ENCODE measurements at places on chromosomes 7 and 10.

GRCh38 chr7:106176414-106177299 lies 64.5 kb upstream of the SYPL1 start:
- peak; percentile 91 for DNase-seq

DNA sequence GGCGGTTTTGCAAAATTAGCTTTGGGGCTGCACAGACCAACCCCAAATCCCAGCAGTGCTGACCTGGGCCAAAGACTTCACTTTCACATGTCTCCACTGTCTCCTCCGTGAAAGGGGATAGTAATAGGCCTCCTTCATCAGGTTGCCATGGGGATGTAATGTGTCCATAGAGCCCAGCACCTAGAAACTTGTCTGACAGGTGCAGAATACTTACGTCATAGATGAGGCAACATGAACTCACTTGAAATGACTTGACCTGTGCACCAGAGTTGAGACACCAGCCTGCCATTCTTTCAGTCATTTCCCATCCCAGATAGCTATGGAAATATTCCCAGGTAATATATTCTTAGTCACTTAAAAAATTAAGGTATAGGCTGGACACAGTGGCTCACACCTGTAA lies 94.2 kb downstream of the INSYN2A start:
- DNase-seq: no peak

- DNase-seq: no peak
Observed at GRCh38 chr10:104371753-104372152, 18.1 kb downstream of the CFAP58 start.

- no peak for DNase-seq
Observed at GRCh38 chr7:155743177-155743576, 69.1 kb downstream of the SHH start.

DNA sequence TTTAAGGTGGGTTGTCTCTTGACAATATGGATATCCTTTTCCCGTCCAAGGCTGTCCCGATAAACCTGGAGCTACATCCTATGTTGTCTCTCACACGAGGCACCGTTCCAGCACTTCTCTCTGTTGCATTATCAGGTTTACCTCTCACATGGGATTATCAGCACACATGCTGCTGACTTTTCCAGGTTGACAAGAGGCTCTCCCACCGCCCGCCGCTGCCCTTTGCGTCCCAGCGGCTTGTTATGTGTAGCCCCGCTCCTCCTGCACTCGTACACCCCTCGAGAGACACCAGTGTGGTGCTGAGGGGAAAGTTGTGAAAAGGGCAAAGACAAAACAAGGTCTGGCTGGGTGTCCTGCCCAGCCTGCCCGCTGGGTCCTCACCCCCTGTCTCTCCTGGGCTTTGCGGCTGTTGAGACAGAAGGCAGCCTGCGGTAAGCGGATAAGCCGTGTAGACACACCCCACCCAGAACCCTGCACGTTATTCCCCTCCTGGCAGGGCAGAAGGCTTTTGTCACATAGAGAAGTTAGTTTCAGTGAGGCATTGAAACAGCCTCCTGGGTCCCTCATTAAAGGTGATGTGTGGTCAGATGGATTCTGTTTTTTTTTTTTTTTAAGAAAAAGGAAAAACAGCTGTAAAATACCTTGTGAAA lies 38.7 kb downstream of the UBE3C start:
- DNase-seq: no peak

DNA sequence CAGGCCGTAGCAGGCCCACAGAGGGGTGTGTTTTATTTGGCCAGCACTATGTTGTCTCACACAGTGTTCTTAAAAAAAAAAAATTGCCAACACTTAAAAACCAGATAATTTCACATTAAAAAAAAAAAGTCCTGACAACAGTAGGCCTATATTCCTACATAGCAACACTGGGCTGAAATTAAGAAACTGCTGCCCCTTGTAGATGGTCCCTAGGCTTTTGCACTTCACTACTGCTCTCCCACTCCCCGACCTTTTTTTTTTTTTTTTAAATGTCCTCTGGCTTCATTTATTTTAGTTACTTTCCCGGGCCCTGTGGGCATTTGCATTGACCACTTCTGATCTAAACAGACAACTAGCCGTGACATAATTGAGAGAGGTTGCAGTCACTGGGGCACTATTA lies 36.0 kb downstream of the SPAG6 start:
- no peak for DNase-seq

DNA sequence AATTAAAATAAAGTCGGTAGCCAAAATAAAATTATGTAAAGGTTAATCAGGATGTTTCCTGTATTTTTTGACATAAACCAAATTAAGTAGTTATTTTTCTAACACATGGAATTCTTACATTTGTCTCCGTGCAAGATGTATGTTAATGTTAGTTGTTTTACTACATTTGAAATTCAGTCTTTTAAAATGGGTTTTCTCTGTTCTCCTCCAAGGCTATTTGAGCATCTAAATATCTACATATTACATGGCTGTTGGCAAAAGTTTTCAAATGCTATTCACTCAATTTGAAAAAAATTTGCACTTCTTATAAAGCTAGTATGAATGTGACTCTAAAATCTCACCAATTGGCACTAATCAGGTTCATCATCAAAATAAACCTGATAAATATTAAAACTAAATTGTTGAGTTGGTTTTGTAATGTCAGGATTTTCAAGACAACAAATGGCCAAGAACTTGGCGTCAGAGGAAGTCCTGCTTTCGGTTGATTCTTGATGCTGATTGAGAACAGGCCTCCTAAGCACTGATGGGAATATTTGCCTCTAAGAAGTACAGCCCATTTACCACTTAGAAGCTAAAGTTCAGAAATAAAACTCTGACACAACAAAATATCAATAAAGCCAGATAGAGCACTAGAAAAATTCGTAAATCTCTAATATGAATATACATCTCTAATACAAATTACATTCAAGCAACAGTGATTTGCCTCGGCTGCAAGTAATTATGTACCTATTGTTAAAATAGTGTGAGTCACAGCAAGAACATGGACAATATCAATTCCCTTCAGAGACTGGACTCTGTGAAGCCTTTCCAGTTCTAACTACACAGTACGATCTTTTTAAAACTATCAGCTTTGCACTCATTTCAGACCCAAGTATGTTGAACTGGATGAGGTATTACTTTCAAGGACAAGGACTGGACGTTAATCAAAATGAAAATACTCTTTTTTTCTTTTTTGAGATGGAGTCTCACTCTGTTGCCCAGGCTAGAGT lies 733.1 kb upstream of the C7orf33 start:
- DNase-seq: no peak

- DNase-seq: no peak
Observed at GRCh38 chr7:111639934-111640333, 77.6 kb upstream of the IMMP2L start.

- peak; percentile 90 for DNase-seq
Observed at GRCh38 chr10:5977471-5978229, at the start of gene IL15RA. Gene IL15RA, minus strand, starts transcription at chr10:5977543. Its CDS starts 51 bp downstream, at chr10:5977492.

GRCh38 chr7:97025983-97026714 lies 1.5 kb upstream of the DLX5 start:
- DNase-seq: no peak

DNA sequence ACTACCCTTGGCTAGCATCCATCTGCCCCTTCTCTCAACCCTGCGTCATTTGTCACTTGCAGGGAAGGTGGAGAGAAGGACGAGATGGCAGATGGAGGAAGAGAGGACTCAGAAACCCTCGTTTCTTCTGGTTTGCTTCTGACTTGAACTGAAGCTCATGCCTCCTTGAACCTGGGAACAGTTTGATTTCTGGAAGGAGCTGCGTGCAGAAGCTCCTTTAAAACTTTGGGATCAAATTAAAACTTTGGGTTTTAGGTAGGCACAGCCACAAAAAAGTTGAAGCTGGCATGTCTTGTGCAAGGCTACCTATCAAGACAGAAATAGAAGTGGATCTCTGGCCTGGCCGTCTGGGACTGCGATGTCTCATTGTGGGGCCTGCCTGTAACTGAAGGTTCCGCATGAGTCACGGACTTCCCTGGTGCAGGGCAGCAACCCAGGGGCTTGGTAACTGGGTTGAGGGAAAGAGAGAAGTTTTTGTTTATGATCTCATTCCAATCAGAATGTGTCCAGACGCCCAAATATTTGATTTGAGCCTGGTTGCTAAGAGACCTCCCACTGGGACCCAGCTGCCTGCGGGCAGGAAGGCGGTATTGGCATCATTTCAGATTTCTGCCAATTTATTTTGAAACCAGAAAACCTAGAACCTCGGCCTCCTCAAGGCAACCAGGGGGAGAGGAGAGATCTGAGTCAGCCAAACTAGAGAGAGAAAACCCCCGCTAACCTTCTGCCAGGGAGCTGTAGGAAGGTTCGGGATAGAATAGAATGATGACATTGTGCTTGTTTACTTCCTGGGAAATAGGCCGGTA lies 15.8 kb upstream of the CAMK1D start:
- peak; percentile 48 for DNase-seq

- DNase-seq: no peak
Observed at GRCh38 chr10:87547734-87548311, 43.1 kb downstream of the MINPP1 start.

GRCh38 chr7:140050100-140050499 lies 12.7 kb downstream of the PARP12 start:
- no peak for DNase-seq

DNA sequence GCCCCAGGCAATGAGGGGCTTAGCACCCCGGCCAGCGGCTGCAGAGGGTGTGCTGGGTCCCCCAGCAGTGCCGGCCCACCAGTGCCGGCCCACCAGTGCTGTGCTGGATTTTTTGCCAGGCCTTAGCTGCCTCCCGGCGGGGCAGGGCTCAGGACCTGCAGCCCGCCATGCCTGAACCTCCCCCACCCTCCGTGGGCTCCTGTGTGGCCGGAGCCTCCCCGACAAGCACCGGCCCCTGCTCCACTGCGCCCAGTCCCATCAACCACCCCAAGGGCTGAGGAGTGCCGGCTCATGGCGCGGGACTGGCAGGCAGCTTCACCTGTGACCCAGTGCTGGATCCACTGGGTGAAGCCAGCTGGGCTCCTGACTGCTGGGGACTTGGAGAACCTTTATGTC lies 3.5 kb upstream of the ACSL5 start:
- peak; percentile 42 for DNase-seq

DNA sequence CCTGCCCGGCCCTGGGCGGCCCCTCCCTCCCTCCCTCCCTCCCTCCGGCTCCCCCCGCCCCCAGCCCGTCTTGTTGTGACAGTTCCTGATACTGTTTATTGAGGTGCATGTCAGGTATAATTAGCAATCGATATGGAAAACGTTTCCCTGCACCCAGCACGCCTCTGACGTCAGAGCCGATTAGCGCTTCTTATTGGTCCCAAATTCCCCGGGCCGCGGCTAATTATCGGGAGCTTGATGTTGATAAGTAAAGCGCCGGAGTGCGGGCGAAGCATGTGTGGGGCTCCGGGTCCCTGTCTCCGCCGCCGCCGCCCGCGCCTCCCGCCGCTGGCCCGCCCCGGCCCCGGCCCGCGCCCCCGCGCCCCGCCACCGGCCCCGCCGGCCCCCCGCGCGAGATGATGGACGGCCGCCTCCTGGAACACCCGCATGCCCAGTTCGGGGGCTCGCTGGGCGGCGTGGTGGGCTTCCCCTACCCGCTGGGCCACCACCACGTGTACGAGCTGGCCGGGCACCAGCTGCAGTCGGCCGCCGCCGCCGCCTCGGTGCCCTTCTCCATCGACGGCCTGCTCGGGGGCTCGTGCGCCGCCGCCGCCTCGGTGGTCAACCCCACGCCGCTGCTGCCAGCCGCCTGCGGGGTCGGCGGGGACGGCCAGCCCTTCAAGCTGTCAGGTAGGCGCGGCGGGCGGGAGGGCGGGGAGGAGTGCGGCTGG lies at the start of gene UNCX:
Gene UNCX, plus strand, starts transcription at position 250 of the 710 bp plus-strand sequence. Its CDS starts 146 bp downstream, at position 396.
- no peak for DNase-seq

DNA sequence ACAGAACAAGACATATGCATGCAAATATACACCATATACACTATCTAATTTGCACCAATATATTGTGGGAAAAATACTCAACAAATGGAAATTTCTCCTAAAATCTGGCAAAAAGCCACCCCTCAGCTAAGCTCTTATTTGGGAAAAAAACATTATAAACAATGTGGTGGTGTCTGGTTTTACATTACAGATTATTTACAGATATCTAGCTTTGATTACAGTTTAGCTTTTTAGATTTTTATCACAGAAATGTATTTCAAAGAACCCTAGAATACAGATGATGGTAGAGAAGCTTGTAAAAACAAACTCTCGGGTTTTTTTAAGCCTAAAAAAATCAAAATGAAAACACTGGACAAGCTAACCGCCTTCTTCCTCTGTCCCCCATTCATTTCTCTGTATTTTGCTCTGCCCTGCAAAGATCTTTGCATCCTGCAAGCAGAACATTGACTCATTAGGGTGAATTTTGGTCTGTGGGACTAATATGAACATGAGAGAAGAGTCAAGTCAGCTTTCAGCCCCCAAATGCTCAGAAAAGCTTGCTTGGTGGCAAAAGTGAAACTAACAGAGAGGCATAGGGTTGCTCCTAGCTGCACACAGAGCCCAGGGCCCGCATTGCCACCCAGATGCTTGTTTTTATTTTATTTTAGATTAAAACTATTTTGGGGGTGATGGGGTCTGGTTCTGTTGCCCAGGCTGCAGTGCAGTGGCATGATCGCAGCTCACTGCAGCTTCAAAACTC lies 88.8 kb upstream of the LYZL1 start:
- no peak for DNase-seq

DNA sequence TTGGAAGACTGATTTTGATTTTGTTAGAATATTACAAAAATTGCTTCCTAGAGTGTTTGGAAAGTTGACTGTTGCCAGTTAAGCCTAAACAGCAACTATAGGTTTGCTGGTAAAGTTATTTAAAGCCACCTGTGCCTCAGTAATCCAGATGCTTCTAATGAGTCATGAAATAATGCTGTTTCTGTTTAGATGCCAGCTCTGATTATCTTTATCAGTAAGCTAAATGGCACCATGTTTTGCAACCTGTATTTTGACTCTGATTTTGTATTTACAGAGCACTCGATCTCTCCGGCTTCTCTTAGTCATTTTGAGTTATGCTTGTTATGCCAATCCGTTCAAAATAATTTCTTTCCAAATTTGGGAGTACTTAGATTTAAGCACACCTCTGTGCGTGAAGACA lies 366.1 kb downstream of the EXOC4 start:
- DNase-seq: no peak

DNA sequence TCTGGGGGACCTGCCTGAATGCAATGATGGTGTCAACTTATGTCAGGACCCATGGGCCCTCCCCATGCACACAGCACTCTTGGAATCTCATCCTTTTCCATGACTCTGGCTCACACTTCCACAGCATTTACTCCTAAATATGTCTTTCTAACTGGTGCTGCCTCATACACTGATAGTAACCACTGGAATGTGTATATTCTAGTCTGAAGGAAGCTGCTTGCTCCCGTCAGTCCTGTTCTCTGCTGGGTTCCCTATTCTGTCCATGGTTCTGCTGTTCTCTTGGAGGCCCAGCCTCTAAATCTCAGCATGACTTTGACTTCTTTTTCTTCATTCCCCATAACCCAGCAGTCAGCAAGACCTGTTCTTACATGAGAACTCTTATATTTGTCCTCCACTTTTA lies 1055.1 kb downstream of the KCNMA1 start:
- DNase-seq: no peak

GRCh38 chr10:46528675-46529615 lies 27.5 kb downstream of the GPRIN2 start:
- DNase-seq: no peak

- no peak for DNase-seq
Observed at GRCh38 chr7:14739168-14739840, 163.2 kb downstream of the DGKB start.

DNA sequence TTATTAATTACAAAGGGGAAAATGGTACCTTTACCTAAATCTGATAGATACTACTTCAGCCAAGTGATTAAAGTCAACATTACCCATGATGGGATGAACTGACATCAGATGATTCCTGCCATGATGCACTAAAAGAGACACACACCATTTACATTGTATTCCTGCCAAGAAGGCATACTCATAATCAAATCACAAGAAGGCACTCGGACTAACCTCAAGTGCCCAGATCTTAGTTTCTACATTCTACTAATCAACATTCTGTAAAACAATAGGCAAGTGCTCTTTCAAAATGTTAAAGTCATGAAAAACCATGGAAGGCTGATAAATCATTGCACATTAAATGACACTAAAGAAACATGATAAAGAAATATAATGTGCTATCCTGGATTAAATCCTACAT lies 44.4 kb downstream of the SLC35G1 start:
- no peak for DNase-seq

Data from right lobe of liver (tissue), 6 donors.